ENCODE measurements at places on chromosomes 7 and 10. TPM values are rescaled to one million over a fixed set of nuclear protein-coding genes. Genes with fewer than 3 reads are reported as not detected.

The PLEKHS1 gene
- total RNA-seq, result 0.22 TPM

DNA sequence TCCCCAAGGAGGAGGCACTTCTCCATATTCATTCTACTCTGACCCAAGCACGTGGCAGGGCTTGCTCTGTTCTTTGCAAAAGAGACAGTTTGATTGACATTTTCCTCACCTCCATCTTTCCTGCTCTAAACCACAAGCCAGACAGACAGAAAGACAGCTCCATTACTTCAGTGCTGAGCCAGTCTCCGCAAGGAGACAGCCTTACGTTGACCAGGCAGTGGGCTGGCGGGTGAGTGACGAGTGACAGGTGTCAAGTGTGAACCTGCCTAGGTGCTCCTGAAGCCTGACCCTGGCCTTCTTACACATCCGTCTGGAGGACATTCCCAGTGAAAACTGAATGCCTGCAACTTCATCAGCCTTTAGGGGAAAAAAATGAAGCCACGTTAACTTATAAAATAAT, 314.6 kb downstream of the TNS3 start:
- no peak for DNase-seq

DNA sequence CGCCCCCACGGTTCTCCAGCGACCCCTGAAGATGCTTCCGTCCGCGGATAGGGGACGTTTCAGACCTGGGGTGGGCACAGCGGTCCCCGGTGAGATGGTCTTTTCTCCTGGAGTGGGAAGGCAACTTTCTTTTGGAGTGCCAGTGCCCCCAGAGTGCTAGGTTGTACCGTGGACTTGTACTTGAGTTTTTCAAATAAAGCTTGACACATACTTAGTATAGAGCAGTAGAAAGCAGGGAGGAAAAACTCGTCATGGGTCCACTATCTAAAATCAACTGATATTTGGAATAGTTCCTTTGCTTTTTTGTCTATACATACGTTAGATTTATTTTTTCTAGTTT, 28.4 kb downstream of the RBM20 start:
- DNase-seq, result no peak

GRCh38 chr10:51386248-51386885, 312.1 kb downstream of the PRKG1 start:
- DNase-seq, result no peak

GRCh38 chr7:44280636-44280992, 44.8 kb downstream of the CAMK2B start:
- no peak for DNase-seq

DNA sequence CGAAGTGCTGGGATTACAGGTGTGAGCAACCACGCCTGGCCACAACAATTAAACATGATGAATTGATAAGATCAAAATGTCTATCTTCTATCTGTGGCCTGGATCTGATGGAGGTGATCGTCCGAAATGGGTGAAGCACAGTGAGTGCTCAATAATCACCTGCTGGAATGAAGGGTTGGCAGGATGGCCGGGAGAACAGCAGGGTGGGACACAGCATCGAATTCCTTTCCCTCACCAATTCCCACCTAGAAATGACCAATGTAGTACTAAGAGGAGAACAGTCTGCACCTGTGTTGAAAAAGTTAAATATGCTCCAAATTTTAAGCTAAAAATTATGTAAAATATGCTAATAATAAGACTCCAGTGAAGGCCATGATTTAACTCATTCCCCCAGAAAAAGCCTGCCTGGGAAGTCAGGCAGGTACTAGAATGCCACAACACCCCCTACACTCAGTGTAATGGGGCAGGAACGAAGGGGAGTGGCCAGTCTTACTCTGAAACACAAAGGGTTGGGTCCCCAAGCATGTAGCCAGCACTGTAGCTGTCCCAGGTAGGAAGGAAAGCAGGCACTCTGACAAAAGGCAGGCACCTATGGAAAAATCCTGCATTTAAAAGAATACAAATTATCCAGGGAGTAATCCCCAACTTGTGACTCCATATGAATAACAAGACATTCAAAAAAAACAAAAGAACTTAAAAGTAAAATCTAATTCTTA, 110.3 kb downstream of the VPS41 start:
- no peak for DNase-seq

DNA sequence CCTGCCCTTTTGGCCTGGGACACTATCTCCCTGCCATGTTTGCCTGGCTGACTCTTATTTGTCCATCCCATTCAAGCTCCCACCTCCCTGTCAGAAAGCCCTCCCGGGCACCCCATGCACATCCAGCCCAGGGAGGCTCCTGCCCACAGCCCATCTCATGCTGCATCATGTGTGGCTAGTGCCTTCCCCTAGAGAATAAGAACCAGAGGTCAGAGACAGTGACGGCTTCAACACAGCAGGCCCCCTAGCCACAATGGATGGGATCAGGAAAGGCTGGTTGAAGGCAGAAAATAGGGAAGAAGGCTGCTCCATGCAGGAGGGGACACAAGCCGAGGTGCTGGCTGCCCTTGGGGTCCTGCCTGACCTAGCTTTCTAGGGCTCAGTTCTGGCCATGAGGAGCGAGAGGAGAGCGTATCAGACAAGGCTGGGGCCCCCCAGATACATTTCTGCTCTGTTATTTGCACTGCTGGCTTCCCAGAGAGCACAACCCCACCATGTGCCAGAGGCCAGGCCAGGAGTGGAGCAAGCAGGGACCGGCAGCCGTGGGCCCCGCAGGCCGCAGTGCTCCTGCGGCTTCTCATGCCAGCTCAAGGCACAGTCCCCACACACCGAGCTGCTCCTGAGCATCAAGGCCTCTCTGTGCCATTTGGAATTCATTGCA, 161.1 kb upstream of the ZMIZ1 start:
- DNase-seq, result peak; percentile 28

All from sciatic nerve (tissue), 2 donors.